ENCODE measurements at places on chromosomes 3 and 15. TPM values are rescaled to one million over a fixed set of nuclear protein-coding genes. Genes with fewer than 3 reads are reported as not detected.

Gene C3orf49
- not detected for total RNA-seq

Gene IMPG2
- total RNA-seq = 0.08 TPM

Gene GOLGA6D
- not detected for total RNA-seq

Gene SAMMSON
- not detected for total RNA-seq

Gene HGD
- total RNA-seq = 0.12 TPM

Gene ACKR2
- not detected for total RNA-seq

Gene LSMEM2
- not detected for total RNA-seq

Gene GMPS
- 126 TPM for total RNA-seq

Gene ARID3B
- total RNA-seq = 1.0 TPM

Gene TRH
- total RNA-seq = not detected

Gene ZMYND10
- 0.08 TPM for total RNA-seq

Gene GPR87
- total RNA-seq = 0.23 TPM

All from H4 (cell line).